ENCODE measurements at places on chromosomes 1 and 21. TPM values are rescaled to one million over a fixed set of nuclear protein-coding genes. Genes with fewer than 3 reads are reported as not detected.

The INKA2 gene
- total RNA-seq = 6.4 TPM

- no peak for DNase-seq
Observed at GRCh38 chr1:175540896-175541645, 202.3 kb downstream of the TNR start.

DNA sequence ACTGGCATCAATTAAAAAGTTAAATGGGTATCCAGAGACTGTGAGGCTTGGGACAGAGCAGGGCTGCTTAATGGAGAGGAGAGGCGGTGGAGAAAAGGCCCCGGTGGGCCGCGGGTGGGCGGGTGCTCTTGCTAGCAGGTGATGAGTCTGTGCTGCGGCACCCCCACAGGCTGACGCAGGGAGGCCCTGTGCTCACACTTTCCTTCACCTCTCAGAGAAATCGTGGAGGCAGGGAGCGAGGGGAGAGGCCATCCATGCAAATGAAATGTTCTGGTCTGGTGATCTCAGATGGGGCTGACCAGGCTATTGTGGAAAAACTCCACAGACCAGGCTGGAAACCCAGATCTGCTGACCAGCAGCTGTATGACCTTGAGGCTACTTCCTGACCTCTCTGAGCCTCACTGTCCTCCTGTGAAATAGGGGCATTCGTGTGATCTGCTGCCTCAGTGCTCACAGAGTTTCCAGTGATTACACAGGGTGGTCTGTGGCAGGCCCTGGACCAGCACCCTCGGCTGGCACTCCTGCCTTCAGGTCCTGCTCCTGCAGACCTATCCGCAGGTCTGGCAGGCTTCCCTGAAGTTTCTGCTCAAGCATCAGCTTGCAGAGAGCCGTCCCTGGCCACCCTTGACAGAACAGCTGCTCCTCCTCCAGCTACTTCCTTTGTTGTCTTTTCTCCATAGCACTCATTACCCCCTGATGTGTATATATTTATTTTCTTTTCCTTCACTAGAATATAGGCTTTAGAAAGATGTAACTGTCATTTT lies 89.2 kb downstream of the BEND5 start:
- DNase-seq = no peak

The IL12RB2 gene
- total RNA-seq = 1.7 TPM

DNA sequence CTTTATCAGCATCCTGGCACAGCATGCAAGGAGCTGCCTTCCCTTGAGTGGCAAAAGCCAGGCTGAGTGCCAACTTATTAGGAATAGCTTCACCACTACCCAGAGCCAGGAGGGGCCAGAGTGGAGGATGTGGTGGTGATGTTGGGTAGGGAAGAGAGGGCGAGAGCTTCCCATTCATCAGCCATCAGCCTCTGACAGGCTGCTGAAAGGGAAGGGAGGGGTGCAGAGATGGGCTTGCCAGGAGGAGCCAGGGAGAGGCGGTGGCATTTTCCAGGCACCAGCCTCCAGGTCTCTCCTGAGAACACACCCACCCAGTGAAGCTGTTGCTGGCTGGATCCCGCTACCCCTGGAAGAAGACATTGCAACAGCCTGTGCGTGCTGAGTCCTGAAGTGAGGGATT lies 168.5 kb downstream of the ACTL8 start:
- peak; percentile 31 for DNase-seq

GRCh38 chr1:162732566-162733335 lies 57.8 kb upstream of the HSD17B7 start:
- no peak for DNase-seq

- DNase-seq = no peak
Observed at GRCh38 chr1:16617778-16618580, 4.6 kb upstream of the NBPF1 start.

GRCh38 chr1:94831641-94832040 lies 11.5 kb downstream of the SLC44A3 start:
- no peak for DNase-seq

GRCh38 chr1:111707906-111708305 lies 31.3 kb downstream of the INKA2 start:
- DNase-seq = peak; percentile 77

GRCh38 chr21:43306391-43306790 lies 120.5 kb downstream of the SIK1 start:
- DNase-seq = peak; percentile 55

GRCh38 chr1:147641695-147642592 lies 28.4 kb downstream of the ACP6 start:
- no peak for DNase-seq

DNA sequence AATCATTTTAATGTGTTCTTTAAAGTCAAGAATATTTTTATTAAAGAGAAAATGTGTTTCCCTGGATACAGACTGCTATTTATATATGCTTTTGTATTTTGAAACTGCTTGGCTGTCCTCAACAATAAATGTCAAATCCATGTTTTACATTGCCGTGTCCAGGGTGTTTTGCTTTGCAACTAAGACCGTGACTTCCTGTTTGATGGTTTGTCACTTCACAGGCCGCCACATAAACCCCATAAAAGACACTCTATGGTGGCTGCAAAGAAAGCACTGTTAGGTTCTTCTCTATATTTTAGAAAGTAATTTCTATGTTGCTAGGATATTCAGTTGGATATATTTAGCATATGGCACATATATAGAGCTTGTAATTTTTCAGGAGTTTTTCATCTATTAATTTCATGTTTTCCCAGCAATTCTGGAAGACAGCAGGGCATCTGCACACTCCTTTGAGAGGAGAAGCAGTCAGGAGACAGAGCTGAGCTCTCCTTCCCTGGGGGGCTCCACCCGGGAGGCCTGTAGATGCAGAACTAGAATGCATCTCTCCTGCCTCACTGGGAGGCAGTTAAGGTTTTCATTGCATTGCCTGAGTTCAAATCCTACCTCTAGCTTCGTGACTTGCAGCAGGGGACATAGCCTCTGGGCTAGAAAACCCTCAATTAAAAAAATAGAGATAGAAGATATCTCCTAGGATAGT lies 33.1 kb downstream of the PRDM2 start:
- DNase-seq = no peak

The NECTIN4 gene
- not detected for total RNA-seq

- DNase-seq = no peak
Observed at GRCh38 chr1:155125511-155125945, 2.1 kb upstream of the EFNA1 start.

- no peak for DNase-seq
Observed at GRCh38 chr1:198472997-198473396, 67.5 kb downstream of the ATP6V1G3 start.

DNA sequence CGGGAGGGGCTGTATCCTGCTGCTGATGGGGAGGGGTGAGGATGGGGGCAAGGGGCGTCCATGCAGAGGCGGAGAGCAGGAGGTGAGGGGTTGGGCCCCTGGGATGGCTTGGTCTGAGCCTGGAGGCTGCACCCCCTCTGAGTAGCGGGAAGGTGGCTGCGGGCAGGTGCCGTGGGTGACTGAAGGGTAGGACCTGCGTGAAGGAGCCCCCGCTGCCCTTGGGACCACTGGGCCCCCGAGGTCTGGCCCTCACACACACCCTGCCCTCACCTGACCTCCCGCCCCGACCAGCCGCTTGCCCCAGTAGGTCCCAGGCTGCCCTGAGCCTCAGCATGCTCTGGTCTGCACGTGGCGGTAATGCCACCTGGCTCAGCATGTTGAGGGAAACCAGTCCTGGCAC lies 12.8 kb upstream of the SKI start:
- DNase-seq = no peak

The MAP10 gene
- 4.9 TPM for total RNA-seq

The KCNE2 gene
- total RNA-seq = not detected

DNA sequence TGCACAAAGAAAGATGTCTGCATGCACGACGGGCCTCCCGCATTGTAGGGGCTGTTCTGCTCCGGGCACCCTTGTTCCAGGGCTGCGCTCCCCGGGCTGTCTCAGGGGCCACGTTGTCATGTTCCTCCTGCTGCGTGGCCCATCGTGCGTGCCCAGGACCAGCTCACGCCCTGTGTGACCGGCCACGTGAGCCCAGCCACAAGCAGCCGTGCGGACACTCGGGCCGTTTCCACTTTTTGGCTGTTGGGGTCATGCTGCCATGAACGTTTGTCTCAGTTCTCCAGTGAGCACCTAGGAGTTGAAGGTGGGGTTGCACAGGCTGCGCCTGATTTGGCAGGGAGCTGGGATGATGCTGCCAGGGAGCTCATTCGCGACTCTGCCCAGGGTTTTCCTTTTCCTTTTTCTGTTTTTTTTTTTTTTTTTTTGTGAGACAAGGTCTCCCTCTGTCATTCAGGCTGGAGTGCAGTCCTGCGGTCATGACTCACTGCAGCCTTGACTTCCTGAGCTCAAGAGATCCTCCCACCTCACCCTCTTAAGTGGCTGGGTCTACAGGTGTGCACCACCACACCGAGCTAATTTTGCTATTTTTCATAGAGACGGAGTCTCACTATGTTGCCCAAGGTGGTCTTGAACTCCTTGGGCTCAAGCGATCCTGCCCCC lies 17.4 kb downstream of the PDXK start:
- DNase-seq = no peak

DNA sequence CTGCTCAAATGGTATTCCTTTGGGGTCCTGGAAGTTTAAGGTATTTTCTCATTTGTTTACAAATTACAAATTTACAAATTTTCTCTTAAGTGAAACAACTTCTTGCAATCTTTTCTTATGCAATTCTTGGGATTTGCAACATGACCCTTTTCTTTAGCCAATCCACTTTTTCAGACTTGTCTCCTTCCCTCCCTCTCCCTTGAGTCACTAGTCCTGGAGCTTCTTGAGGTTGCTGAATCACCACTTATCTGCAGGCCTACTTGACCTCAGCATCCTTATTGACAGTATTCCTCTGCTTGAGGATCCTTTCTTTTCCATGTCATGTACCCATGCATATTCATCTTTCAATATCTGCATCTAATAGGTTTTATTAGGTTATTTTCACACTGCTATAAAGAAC lies 302.8 kb upstream of the ADAMTS5 start:
- no peak for DNase-seq

- no peak for DNase-seq
Observed at GRCh38 chr1:186424539-186424938, 36.4 kb downstream of the PDC start.

GRCh38 chr1:75787524-75787923 lies 1.5 kb downstream of the RABGGTB start:
- no peak for DNase-seq

DNA sequence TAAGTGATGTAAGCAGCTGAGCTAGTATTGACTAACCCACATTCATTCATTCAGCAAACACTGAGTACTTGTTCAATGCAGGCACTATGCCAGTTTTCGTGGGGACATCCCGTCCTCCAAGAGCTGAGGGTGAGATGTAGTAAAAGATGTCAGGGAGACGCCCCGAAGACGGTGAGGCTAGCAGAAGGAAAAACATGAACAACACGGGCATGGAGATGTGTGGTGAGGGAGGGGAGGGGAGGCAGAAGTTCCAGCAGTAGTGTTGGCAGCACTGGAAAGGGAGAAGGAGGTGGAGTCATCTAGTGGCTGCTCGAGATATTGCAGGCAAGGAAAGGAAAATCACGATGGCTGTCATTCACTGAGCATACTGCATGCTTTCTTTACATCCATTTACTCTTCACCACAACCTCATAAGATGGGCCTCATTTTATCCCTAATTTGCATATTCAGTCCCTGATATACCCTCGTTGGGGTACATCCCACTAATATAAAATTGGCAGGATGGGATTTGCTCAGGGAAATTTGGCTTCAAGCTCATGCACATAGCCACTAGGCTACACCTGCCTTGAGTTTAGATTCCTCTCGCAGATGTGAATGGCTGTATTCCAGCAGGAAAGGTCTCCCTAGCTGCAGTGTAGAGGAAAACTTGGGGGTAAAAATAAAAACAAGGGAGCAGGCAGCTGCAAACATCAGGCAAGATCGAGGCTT lies 14.5 kb downstream of the PDZK1IP1 start:
- peak; percentile 60 for DNase-seq

GRCh38 chr21:45220714-45221490 lies 66.8 kb downstream of the POFUT2 start:
- no peak for DNase-seq

GRCh38 chr1:210746024-210746731 lies 387.8 kb downstream of the KCNH1 start:
- DNase-seq = no peak

GRCh38 chr1:2952371-2952770 lies 68.9 kb upstream of the ACTRT2 start:
- DNase-seq = peak; percentile 41

GRCh38 chr21:20949884-20950283 lies 48.3 kb upstream of the NCAM2 start:
- DNase-seq = no peak
